ENCODE measurements at places on chromosomes 13 and 19. TPM values are rescaled to one million over a fixed set of nuclear protein-coding genes. Genes with fewer than 3 reads are reported as not detected.

GIPC3 gene
- 1.1 TPM for total RNA-seq

CYSLTR2 gene
- total RNA-seq = 2.4 TPM

DNA sequence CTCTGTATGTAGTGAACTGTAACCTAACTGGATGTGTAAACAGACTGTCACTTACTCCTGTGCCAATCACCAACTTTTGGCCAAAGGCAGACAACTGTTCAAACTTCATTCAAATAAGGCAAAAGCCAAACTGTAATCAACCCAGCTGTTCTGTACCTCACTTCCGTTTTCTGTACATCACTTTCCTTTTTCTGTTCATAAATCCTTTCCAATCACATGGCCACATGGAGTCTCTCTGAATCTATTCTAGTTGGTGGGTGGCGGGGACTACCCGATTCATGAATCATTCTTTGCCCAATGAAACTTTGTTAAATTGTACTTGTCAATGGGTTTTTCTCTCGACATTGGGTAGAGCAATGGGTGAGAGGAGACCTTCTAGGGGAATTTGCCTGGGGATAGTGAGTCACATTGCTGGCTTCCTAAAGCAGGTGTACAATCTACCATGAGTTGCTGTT, 178.3 kb upstream of the RFC3 start:
- DNase-seq = no peak

DNA sequence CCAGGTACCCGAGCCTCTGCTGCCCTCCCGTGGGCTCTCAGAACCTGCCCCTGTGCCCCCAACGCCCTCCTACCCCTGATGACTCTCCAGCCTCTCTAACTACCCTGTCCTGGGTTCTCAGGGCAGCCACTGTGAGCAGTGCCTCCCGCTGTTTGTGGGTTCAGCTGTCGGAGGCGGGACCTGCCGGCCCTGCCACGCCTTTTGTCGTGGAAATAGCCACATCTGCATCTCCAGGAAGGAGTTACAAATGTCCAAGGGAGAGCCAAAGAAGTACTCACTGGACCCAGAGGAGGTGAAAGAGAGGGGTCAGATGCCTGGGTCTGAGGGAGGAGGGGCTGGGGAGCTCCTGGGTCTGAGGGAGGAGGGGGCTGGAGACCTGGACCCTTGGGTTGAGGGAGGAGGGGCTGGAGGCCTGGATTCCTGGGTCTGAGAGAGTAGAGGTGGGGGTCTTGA, 20.0 kb downstream of the CNFN start:
- no peak for DNase-seq

DNA sequence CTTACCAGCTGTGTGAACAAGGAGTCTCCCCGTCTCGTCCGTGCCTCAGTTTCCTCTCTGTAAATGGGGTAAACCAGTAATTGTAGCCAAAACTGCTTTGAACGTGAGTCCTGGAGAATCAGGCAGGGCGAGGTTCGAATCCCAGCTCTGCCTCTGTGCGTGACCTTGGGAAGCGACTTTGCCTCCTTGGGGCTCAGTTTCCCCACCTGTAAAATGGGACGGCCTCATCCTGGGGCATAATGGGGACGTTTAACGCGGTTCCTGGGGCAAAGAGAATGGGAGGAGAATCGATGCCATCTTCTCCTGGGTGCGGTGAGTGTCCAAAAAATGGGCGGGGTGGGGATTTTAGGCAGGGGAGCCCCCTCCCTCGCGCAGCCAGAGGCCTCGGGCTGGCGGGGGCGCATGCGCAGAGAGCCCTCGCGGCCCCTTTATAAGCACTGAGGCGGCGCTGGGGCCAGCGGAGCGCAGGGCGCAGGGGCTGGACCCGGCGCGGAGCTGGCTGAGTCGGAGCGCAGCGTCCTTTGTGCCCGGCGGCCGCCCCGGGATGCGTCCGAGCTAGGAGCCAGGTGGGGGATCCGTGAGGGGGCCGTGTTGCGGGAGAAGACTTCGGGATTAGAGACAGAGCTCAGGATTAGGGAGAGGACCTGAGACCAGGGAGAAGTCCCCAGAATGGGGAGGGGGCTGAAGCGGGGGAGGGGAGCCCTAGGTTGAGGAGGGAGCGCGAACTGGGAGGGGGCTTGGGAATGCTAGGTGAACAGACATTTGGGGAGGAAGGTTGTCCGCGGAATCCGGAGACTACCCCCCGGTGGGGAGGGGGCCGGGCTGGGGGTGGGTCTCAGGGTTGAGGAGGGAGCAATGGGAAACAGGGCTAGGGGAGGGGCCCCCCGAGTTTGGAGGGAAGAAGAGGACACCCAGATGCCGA, at the start of gene NCAN:
Gene NCAN (plus strand): TSS at position 460 of the 922 bp plus-strand sequence. CDS start 4,996 bp downstream, outside the sequence.
- DNase-seq = no peak

GRCh38 chr13:51728972-51729371, 75.0 kb downstream of the DHRS12 start:
- DNase-seq = no peak

GRCh38 chr13:94232161-94232950, 247.1 kb downstream of the DCT start:
- no peak for DNase-seq

- DNase-seq = no peak
These were observed 29.7 kb downstream of the GPX4 start for GRCh38 chr19:1133471-1133929.

All from omental fat pad (tissue), 4 donors.